Ovary (tissue), 10 donors: ENCODE measurements at places on chromosomes 5 and 9. TPM values are rescaled to one million over a fixed set of nuclear protein-coding genes. Genes with fewer than 3 reads are reported as not detected.

- no peak for DNase-seq
Measured at GRCh38 chr5:111783537-111783936, 26.5 kb upstream of the NREP start.

DNA sequence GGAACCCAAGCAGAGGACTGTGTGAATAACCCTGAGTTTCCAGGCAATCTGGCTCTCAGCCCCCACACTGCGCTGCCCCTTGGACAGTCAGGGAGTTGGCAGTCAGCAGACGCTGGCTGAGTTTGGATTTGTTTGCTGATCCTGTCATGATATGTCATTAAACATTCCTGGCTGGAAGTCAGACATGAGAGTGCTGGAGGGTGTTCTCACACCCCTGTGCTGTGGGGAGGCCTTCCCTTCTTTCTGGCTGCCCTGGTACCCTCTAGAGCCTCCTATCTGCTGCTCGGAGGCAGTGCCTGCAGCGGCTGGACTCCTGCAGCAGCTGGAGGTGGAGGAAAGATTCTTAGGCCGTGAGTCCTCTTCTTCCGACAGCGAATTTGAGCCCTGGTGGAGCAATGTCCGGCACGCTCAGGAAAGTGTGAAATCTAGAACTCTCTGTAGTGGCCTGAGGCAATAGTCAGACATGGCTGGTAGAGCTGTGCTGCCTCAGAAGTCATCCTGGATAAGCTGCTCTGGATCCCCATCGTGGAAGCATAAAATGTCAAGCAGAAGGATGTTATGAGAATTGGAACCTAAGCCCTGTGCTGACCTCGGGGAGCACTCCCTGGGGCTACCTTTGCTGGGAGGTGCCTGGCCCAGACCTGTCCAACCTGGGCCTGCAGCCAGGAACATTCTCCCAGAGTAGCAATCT is 72.0 kb downstream of the PDE8B start:
- no peak for DNase-seq

- no peak for DNase-seq
Measured at GRCh38 chr9:107345327-107345726, 62.2 kb downstream of the RAD23B start.

- no peak for DNase-seq
Measured at GRCh38 chr5:27748847-27749246, 710.5 kb upstream of the CDH9 start.

GRCh38 chr5:11251247-11251646 is 490.2 kb upstream of the DAP start:
- DNase-seq: no peak

DNA sequence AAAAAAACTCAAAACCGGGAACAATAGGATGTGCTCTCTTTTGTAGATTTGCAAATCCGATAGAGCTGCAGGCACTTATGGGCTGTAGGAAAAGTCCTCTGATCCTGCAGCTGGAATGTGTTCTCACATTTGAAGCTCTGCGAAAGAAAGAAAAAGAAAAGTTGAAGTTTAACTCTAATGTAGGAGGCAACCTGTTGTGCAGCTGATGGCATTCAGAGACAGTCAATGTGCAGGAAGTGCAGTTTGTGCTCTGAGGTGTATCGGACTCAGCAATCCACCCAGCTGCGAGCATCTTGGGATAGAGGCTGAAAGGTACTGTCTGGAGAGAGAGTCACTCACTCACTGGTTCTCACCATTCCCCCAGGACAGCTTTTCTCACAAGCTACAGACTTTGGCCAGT is 339.2 kb downstream of the AGTPBP1 start:
- DNase-seq: no peak

DNA sequence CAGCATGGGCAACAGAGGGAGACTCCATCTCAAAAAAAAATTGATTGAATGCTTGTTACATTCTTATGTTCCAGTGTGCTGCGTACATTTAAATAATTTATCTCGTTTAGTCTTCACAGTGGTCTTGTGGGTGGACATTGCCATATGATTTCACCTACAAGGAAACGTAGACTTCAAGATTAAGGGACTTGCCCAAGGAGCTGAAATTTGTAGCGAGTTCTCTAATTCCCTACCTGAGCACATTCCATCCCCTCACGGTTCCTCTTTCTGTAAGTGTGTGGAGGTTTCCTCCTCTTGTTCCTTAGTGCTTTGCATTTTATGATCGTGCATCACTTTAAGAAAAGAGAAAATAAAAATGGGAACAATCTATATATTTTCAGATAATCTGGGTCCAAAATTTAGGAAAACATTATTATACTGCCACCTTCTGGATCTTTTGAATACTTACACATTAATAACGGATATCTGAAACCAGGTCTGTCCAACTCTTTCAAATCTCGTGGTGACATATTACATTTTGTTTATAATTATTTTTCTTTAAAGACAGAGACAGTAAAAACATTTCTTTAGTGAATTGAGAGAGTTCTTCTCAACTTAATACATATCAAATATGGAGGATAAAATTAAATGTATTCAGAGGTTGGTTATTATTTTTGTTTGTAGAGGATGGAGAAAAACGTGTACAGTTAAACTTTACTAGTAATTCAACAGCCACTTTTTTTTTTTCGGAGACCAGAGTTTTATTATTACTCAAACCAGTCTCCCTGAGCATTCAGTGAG is 29.9 kb upstream of the C7 start:
- no peak for DNase-seq

DNA sequence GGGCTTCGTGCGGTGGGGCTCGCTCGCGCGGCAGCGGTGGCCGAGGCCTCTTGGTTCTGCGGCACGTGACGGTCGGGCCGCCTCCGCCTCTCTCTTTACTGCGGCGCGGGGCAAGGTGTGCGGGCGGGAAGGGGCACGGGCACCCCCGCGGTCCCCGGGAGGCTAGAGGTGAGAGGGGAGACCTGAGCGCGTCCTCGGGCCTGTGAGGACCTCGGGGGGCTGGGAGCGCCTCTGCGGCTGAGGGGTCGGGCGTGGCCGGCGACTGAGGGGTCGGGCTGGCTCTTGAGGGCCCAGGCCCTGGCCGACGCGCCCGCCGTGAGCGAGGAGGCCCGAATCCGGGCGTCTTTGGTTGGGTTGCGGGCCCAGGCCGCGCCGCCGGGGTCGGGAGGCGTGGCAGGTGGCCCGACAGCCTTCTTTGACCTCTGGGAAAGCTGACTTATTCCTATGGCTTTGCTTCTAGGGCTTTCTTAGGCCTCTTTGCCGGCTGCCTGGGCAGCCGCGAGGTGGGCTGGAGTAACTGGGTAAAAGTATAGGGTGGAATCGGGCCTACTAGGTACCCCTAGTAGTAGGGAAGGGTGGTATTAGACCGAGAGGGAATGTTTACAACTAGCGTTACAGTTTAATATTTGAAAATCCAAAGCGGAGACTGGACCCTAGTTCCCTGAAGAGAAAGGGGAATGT is at the start of gene CANX:
TSS of gene CANX (plus strand) at position 33 of the 681 bp plus-strand sequence. CDS start 6,715 bp downstream, outside the sequence.
- DNase-seq: no peak

DNA sequence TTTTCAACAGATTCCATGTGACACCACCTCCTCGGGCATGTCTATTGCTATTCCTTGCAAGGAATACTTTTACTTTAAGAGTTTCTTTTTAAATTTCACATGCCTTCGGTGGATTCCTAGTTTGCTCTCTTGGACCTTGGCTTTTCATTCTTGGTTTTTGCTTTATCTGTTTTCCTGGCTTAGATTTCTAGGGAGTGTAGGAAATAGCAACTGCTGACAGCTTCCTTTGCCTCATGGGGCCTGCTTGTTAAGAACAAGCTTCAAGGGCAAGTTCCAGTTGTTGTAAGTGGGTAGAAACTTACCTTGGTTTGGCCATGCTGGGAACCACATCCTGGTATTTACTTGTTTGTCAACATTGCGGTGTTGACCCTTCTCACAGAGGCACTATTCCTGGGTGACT is 348.5 kb downstream of the DMAC1 start:
- no peak for DNase-seq

- DNase-seq: no peak
Measured at GRCh38 chr9:104895572-104895971, 32.4 kb downstream of the ABCA1 start.

DNA sequence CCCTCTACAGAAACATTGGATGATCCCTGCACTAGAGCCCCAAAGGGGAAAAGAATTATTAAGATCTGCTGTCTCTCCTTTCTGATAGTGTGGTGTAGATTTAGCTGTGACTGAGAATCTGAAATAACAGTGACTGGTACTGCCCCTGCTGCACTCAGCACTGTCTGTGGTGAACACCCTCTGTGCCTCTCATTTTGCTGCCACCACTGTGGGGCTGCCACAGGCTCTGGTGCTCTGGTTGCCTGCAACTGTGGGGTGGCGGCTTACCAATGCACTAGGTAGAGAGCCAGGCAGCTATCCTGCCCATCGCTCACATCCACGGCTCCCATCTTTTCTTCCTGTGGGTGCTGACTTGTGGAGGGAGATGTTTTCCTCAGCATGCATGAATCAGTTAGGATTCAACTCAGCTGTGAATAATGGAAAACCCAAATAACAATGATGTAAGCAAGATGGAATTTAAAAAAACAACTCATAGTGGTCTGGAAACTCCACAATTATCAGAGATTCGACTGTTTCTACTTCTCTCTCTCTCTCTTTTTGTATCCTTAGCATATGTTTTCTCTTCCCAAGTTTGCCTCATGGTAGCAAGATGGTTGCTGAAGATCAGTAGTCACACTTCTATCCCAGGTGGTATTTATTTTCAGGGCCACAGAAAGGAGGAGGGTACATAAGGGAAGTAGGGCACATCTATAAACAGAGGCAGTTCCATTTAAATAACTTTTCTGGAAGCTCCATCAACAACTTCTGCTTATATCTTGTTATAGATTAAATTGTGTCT is 99.8 kb upstream of the DAP start:
- DNase-seq: no peak

Gene DBH
- not detected for total RNA-seq
